MG63 (cell line): ENCODE measurements at places on chromosomes 2 and 18. TPM values are rescaled to one million over a fixed set of nuclear protein-coding genes. Genes with fewer than 3 reads are reported as not detected.

DNA sequence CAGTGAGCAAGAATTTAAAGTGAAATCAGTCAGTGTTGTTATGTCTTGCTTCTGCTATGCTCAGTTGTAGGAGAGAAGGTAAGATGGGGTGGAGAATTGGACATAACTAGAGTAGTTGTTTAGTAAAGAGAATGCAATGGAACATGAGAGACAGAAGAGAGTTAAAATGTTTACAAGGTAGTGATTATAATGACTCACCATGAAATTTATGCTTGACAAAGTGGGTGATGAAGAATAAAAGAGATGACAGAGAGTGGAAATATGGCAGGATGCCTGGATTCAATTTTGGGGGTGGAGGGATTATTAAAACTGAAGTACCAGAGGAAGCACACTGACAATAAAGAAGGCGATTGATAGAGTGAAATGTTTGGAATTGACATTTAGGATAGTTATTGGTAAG lies 10.6 kb downstream of the SCG2 start:
- DNase-seq: no peak

DNA sequence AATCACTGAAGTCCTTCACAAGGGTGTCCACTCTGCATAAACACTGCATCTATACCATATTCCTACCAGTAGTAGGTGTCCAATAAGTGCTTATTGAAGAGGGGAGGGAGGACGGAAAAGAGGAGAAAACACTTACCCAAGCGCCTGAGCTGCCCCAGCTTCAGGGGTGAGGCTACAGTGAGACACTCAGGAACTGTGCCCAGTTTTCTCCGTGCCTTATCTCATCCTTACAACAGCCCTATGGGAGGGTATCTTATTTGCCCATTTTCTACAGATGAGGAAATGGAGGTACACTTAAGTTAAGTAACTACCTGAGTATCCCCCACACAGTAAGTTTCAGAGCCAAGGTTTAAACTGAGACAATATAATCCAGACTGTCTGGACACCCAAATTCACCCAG lies 41.5 kb downstream of the RNF152 start:
- DNase-seq: no peak

- no peak for DNase-seq
These were observed 31.6 kb downstream of the CYBRD1 start for GRCh38 chr2:171553858-171554257.

DNA sequence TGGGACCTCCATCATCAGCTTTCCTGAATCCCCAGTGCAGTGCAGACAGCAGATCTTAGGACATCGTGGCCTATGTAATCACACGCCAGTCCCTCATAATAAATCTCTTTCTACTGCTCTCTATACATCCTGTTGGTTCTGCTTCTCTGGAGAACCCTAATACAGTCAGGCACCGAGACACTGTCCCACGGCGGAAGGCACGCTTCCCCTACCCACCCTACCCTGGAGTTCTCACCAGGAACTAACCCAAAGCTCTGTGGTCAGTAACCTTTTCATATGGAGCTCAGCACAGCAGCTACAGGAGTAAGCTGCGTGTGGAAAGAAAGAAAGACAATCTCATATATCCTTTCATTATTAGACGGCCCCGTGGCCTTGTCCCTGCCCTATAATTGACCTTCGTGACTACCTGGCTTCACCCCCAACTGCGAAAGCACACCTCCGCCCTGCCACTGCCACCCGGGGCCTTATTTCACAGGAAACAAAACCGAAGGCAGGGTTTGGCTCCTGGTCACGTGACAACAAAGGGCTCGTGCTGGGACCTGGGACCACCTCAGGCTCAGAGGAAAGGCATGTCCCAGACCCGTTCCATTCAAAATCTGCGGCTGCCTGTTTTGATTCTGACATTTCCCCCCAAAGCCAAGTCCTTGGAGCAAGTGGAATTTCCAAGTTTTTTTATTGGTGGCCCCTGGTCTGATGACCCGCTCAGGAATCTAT lies 99.7 kb upstream of the ODC1 start:
- DNase-seq: no peak

GRCh38 chr2:240250985-240251847 lies 110.8 kb upstream of the OTOS start:
- DNase-seq: peak; percentile 91

DNA sequence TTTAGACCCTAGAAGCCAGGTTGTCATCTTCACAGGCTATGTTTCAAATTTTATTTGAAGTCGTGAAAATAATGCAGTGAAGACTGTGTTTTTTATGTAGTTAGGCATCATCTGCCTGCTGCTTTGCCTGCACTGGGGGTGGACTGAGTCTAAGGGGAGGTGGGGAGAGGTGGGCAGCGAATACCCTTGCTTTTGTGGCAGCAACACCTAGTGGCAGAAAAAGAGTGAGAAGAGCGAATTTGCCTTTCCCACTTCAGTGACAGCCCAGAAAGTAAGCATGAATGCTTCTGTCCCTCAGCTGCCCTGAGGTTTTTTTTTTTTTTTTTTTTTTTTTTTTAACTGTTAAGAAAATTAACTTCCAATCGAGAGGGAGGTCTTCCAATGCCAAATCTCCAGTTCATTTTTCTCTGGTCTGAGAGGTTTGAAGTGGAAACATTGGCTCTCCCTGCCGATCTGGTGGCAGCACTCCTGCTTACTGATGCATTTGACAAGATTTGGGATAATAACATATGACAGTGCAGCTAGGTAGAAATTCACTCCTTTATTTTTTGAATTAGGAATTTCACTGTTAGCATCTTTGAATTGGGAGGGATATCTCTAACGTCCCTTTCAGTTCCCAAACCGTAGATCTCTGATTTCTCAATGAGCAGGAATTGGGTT lies 60.3 kb upstream of the LYPD6B start:
- no peak for DNase-seq

Gene KIAA2012
- not detected in 2 replicates for total RNA-seq

DNA sequence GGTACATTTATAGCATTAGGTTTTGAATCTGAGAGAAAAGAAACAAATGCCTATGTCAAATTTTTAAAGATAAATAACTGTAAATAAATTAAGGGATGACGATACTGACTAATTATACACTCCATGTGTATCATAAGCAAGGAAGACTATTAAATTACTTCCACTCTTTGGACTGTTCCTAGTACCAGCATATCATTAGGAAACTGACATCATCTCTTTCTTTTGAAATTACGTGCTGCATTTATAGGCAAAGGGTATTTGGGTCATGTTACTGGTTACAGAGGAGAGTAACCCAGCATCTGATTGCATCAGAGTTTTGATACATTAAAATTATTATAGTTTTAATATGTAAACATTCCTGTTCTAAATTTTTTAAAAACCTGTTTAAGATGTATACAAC lies 309.7 kb downstream of the XIRP2 start:
- DNase-seq: no peak

GRCh38 chr18:8841781-8842485 lies 136.6 kb downstream of the MTCL1 start:
- no peak for DNase-seq

Gene PROM2
- total RNA-seq: 2.0 and 2.3 TPM in 2 replicates

Gene OBSL1
- 37.6 and 49.9 TPM in 2 replicates for total RNA-seq

DNA sequence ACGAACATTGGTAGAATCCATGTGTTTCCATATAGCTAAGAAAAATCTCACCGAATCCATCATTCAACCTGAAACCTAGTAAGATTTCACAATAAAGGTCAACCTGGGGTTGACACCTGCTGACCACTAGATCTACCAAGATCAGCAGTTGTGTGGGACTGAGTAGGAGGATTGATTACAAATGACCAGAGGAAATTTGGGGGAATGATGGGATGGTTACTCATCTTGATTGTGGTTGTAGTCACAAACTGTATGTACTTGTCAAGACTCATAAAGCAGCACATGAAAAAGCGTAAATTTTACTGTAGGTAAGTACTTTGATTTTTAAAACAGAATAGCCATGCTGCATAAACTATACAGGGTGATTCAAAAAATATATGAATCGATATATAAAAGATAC lies 14.7 kb downstream of the DAPL1 start:
- no peak for DNase-seq
